ENCODE measurements at places on chromosomes 2 and 18.

DNA sequence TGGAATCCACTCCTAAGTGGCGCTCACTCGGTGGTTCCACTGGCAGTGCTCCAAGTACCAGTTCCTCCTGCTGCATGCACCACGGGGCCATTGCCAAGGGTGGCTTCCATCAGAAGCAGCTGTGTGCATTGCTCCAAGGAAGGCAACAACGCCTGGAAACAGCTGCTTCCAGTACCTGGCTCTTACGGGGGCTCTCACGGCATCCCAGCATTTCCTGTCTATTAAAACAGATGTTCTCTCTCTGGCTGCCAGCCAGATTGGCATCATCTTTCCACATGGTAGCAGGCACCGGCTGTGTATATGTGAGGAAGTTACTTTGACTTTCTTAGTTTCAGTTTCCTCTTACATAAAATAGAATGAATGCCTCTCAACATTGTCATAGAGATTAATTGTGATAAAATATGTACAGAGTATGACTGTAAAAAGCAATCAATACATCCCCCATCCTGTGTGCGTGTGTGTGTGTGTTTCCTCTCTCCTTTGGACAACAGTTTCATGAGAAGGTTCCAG is 84.9 kb downstream of the CMPK2 start:
- DNase-seq = no peak

DNA sequence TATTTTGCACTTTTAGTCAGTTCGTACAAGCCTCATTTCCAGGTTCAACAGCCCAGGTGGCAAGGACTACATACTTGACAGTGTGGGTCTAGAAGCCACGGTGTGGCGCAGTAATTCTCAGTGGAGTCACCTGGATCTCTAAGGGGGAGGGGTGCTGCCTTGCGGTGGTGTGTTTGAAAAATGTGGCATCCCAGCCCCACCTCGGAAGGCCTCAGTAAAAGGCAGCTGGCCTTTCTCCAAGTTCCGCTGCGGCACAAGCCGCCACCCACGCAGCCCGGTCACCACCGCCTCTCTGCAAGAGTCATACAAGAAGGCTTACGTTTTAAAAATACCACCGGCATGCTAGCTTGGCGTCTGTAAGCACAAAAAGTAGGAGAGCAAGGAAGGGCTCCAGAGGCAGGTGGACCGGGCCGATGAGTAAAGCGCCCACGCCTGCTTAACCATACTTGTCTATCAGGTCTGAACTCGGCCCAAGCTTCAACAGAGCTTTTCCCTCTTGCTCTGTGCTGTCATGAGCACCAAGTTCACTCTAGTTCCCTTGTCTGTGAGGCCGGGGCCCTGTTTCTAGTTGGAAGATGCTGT is 49.5 kb downstream of the SPRED2 start:
- DNase-seq = peak; percentile 78

- no peak for DNase-seq
Measured at GRCh38 chr2:59250307-59250677, 1009.2 kb upstream of the FANCL start.

GRCh38 chr2:9085353-9085752 is 81.9 kb upstream of the MBOAT2 start:
- DNase-seq = no peak

DNA sequence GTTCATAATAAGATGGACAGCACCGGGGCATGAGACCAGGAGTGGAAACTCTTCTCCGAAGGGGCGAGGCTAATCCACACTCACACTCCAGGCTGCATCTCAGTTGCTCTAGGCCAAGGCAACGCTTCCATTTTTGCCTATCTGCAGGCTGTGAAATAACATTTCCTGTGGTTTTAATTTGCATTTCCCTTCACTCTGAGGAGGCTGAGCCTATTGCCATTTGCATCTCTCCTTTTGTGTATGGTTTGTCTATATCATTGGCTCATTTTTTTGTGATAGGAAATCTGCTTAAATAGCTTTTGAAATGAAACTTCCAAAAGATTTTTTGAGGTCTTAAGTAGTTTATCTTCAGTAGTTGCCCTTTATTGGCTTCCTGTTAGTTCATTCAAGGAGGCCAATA is 57.6 kb downstream of the TPGS2 start:
- no peak for DNase-seq

- DNase-seq = no peak
Measured at GRCh38 chr2:227407591-227408151, 19.9 kb upstream of the SCYGR1 start.

GRCh38 chr2:148594216-148594615 is 50.3 kb upstream of the EPC2 start:
- no peak for DNase-seq

DNA sequence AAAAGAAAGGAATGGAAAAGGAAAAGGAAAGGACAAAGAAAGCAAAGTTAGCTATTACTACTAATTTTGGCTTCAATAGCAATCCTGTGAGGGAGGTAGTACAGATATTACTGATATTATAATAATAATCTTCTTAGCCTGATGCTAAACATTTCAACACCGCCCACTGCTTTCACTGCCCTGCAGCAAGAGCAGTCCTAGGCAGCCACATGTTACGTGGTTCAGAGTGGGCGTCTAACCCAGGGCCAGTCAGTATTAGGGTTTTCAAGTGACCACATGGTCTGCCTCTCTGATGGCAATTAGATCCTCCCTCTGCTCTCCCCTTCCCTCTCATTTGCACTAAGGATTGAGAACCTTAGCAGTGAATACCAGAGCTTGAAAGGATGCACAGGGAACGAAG is 83.7 kb upstream of the ZNF397 start:
- no peak for DNase-seq

GRCh38 chr2:30267161-30267975 is 36.0 kb downstream of the LBH start:
- no peak for DNase-seq

DNA sequence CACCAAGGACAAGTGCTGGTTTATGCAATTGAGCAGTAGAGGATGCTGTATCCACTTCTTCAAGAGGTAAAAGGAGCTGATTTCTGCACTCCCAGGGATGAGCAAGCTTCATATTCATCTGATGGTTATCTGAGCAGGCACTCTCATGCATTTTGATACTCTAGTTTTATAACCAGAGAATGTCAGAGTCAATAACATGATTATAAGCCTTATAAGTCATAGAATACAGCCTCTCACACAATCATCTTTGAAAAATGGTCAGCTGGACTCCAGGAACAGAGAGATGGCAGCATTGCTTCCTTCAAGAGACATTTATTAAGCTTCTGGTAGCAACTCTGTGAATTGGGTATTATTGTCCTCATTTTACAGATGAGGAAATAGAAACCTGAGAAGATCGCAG is 167.1 kb downstream of the SLC8A1 start:
- no peak for DNase-seq

DNA sequence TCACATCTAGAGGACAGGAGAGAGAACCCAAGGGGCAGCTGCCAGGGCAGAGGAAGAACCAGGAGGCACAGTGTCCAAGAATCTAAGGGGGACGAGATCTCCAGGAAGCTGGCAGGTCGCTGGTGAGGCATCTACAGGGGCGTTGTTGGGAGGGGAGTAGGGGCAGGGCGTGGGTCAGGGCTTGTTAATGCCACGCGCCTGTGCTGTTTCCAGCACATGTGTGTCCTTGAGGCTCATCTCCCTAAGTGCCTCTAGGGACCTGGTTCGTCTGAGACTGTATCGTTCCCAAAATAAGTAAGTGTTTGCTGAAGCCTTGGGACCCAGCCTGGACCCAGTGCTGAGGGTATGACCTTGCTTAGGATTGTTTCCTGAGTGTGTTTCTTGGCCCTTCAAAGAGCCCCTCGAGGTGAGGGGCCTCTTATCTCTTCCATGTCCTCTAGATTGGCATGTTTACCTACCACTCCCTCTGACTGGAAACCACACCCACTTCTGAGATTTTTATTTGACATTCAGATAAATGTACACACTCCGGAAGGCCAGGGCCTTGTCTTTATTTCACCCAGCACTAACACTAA is 22.2 kb downstream of the HK2 start:
- DNase-seq = no peak

DNA sequence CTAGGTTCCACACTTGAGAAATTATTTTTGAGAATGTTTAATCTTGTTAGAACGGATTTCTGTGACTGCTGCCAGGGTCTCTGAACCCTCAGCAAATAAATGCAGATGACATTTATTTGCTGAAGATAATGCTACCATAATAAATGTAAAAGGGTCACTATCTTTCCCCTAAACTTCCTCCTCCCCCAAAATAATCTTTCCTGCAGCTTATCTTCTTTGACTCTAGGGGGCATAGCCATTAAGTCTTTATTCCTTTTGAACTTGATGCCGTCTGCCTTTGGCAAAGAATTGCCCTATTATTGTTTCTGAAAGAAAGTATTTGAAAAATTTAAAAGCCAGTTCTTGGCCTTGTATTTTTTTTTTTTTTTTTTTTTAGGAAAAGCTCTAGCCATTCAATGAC is 63.6 kb upstream of the ACSL3 start:
- DNase-seq = no peak

GRCh38 chr2:136310797-136311603 is 193.1 kb upstream of the CXCR4 start:
- DNase-seq = no peak

- no peak for DNase-seq
Measured at GRCh38 chr18:58639751-58640427, 11.0 kb upstream of the ALPK2 start.

DNA sequence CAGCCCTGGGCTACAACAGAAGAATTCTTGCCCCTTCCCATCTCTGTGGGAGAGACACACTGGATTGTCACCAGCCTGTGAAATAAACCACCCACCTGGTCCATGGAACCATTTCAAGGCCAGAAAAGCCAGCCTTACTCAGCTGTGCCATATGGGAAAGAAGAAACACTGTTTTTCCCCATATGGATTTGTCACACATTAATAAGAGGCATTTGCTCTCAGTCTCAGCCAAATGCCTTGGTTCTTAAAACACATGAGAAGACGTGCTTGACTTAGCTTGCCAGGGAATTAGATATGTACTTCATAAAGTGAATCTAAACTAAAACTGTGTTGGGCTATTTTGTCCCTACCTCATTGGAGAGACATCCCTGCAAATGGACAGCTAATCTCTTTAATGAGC is 308.6 kb upstream of the TNP1 start:
- DNase-seq = no peak

GRCh38 chr2:39549718-39550464 is 112.8 kb upstream of the MAP4K3 start:
- no peak for DNase-seq

DNA sequence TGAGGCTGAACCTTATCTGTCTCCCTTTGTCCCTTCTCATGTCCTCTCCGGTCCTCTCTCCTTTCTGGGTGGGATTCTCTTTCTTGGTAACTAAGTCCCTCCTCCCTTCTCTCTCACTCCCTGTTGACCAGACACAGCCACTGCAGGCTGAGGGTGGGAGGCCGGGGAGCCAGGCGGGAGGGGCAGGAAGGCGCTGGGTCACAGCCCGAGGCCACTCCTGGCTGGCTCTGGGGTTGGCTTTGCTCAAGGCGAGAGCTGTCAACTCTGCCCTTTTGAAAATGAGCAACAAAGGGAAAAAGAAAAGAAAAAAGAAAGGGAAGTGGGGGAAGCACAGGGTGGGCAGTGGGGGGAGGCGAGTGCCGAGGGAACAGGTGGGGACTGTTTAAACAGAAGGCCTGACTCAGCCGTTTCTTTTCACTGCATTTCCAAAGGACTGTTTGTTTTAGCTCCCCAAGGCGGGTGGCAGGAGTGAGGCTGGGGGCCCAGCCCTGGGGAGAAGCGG is 70.5 kb upstream of the IGFBP5 start:
- no peak for DNase-seq

- no peak for DNase-seq
Measured at GRCh38 chr2:216389570-216389969, 17.3 kb upstream of the MARCHF4 start.

DNA sequence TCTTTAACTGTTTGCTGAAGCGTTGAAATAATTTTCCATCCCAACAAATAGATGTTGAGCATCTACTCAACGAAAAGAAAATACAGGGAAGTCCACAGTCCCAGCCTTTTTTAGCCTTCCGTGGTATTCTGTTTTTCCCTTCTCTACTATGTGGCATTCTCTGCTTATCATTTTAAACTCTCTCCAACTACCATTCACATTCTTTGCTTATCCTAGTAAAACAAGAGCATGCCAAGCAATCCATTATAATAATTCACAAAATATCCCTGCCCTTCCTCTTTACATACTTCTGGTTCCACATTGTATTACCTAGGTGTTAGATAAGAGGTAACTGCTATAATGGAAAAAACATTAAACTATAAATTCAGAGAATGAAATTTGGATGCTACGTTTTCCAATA is 1.6 kb upstream of the SESTD1 start:
- DNase-seq = no peak

- peak; percentile 94 for DNase-seq
Measured at GRCh38 chr2:216114714-216115531, 5.8 kb downstream of the XRCC5 start.

DNA sequence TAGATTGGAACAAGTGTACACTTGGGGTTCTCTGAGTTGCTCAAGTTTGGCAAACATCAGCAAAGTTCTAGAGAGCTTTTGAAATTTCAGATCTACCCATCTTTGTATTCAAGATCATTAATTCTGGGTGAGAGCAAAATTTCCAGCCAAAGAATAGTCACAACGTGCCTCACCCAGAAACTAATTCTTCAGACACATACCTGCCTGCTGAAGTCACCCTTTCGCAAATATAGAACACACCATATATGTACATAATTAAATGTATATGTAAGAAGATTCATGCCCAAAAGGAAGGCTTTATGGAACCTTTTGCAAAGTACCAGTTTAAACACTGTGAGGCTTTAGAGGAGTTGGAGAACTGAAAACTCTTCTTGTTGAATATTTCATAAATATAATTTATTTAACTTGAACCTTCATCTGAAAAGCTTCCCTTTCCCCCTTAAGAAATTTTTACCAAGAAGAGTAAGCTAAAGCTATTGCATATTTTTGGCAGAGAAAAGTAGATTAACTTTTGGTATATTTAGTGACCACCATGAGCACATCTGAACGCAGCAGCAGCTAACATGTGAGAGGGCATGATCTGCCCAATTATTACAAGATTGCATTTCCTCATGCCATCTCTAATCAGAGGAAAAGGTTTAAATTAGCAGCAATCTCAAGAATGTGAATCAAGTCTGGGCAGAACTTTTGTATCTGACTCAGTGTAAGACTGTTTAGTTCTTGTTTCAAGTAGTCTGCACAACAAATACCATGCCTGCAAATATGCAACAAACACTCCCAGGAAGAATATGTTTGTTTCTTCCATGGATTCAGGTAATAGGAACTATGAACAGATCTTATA is 8.2 kb downstream of the RND3 start:
- no peak for DNase-seq
